Stimulated activated CD4-positive, alpha-beta T cell treated with anti-CD3 and anti-CD28 coated beads, Interleukin-15, amount 100 ng/mL, for 1 hour (primary cell): ENCODE measurements at places on chromosomes 1 and 21.

- DNase-seq, result no peak
These were observed 5.1 kb upstream of the ARHGEF2 start for GRCh38 chr1:155983191-155984024.

- DNase-seq, result no peak
These were observed 44.5 kb downstream of the CD55 start for GRCh38 chr1:207366022-207366421.

DNA sequence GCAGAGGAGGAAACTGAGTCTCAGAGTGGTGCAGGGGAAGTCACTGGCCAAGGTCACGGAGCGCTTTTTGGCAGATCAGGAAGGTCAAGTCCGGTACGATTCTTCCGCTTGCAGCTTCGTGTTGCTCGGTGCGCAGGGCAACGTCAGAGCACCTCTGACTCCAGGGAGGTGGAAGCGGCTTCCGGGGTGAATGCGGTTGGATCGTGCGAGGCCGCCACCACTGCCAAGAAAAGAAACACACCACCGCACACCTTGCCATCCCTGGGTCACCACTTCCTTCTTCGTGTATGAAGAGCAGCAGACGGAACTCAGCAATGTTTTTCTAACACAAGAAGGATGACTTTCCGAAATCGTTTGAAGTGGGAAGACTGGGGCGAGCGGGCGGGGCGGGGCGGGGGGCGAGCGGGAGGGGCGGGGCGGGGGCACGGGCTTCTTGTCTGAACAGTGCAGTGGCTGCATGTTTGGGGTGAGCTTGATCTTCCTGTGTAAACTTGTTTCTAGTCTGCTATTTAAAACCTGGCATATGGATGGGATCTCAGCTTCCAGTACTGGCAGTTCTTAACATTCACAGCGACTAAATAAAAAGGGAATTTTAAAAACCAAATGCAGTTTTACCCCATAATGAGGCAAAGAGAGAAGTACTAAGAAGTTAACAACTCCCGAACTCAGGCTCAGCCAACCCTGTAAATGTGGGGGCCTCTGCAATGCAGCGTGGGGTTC lies 300.0 kb downstream of the RRAGC start:
- DNase-seq, result peak; percentile 48

GRCh38 chr1:98382986-98383740 lies 278.4 kb upstream of the SNX7 start:
- DNase-seq, result no peak

DNA sequence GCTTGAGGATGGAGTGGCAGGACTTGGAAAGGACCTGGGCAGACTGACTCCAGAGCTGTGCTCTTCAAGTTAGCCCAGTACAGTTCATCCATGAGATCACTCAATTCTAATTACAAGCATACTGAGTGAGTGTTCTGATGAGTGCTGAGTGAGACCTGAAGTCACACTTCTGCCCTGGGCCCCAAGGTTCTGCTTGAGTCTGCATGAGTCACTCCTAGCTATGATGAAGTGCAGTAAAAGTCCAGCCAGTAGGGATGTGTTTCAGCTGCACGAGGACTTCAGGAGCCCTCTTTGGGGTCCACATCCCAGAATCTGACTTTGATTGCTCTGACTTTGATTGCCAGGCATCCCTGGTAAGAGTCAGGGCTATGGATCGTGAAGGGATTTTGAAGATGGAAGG lies 35.8 kb downstream of the PLEKHA6 start:
- no peak for DNase-seq

DNA sequence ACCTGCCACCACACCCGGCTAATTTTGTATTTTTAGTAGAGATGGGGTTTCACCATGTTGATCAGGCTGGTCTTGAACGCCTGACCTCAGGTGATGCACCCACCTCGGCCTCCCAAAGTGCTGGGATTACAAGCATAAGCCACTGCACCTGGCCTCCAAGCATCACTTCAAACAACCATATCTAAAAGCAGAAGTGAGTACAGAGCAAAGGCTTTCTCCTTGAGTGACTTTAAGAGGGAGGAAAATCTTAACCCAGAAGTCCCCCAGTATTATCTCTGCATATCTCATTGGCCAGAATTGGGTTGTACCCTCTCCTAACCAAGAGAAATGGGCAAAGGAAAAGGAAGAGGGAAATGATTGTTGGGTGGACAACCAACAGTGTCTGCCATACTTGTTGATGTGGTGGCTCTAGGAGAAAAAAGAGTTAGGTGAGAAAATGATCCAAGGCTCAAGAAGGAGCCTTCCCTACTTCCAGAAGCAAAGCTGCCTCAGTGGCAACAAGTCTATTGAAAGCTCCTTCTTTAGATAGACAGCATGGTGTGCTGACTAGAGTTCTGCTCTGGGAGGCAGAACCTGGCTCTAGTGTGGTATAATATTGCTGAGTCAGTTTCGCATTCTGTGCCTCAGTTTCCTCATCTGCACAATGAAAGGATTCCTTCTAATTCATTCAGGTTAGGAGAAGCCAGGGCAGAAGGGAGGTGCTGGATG lies 16.8 kb upstream of the FOXE3 start:
- no peak for DNase-seq

DNA sequence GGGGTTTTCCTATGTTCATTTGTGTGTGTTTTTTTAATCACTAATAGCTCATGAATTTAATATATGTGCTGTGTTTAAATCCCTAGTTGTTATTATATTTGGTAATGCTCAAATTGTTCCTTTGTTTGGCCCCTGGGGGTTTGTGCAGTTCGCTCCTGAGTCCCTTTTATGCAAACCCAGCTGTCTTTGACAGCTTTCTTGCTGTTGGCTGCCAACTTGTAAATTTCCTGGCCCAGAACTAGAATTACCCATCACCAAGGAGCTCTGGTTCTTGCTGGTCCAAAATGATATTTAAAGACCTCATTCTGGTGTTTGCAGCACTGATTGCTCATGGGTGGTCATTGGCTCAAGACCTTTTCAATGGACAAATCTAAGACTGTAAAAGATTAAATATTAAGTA lies 39.6 kb upstream of the PGBD5 start:
- DNase-seq, result no peak

GRCh38 chr1:105436589-105437259 lies 1619.8 kb upstream of the PRMT6 start:
- no peak for DNase-seq

- no peak for DNase-seq
These were observed 756 bp downstream of the PHGDH start for GRCh38 chr1:119712342-119713038.

GRCh38 chr1:1941211-1941841 lies 22.2 kb upstream of the TMEM52 start:
- DNase-seq, result no peak

GRCh38 chr1:3767328-3767925 lies 5.1 kb upstream of the SMIM1 start:
- no peak for DNase-seq

DNA sequence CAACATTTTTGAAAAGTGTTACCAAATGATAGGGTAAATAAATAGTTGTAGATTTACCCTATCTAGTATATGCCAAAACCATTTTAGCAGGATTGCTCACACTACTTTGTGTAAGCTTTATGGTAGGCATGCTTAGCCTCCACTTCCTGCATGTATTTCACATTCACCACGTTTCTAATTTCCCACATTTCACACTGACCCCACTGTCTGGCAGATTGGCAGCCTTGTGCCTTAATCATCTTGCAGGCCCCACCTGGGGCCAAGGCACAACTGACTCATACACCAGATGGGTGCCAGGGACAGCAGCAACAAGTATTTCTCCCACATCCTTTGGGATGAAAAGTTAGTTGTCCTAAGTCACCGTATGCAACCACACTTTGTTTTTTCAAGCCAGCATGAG lies 21.2 kb upstream of the CENPF start:
- DNase-seq, result no peak

DNA sequence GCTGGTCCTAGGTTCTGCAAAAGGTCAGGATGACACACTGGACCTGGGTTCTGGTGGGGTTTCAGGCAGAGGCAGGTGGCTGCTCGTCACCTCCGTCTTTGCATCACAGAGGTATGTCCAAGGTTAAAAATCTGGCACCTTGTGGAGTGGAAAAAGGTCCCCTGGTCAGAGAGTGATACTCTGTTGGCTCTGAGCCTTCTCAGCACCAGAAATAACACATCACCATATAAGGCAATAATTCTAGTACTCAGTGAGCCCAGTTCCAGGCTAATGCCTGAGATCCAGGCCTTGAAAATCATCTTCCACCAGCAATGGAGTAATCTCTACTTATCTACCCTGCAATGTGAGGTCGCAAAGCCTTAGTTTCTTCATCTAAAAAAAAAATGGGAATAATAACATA lies 127.3 kb upstream of the C8B start:
- no peak for DNase-seq

DNA sequence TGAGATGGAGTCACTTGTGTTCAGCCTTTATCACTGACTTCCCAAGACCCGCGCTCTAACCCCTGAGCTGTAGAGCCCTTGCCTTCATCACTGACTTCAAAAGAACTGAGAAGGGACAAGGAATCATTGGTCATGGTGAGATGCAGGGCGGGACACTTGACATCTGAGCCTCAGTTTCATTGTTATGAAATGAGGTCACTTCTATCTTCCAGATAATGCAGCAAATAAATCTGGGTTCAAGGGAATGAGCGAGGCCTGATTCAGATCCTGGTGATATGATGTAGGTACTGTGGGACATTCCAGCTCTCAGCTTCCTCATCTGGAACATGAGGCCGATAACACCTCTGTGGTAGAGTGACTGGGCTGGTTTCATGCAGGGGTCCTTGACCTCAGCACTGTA lies 13.8 kb downstream of the KAZN start:
- no peak for DNase-seq

DNA sequence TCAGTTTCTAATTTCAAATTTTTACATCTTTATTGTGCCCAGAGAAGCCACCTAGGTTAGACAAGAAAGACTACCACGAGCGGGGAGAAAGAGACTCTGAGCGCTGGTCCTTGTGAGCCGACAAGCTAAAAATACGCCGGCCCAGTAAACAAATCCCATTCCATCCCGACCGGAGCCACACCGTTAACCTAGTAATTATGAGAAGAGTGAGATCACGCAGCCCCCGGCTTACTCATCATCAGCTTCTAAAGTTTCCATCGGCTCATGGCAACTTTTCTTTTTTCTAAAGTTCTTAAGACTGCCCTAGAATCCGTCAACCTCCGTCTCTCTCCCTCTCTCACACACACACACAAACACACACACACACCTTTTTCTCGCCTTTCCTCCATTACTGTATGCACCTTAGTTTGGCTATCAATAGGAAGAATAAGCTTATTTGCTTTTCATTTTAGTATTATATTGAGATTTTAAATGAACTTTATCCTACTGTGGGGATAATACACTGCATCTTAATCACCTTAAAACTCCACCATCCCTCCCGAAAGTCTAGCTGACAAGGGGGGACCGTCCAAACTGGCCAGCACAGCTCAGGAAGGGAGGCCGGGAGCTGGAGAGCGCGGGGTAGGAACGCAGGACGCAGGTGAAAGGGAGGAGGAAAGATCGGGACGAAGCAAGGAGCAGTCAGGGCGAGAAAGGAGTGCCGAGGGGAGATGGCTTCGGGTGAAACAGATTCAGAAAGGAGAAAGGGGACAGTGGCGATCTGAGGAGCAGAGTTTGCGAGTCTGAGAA lies 728 bp downstream of the OTUD7B start:
- peak; percentile 2 for DNase-seq

- no peak for DNase-seq
These were observed 18.4 kb downstream of the MTX1 start for GRCh38 chr1:155226910-155227260.

GRCh38 chr1:151809985-151810556 lies 4.9 kb upstream of the LINGO4 start:
- no peak for DNase-seq

DNA sequence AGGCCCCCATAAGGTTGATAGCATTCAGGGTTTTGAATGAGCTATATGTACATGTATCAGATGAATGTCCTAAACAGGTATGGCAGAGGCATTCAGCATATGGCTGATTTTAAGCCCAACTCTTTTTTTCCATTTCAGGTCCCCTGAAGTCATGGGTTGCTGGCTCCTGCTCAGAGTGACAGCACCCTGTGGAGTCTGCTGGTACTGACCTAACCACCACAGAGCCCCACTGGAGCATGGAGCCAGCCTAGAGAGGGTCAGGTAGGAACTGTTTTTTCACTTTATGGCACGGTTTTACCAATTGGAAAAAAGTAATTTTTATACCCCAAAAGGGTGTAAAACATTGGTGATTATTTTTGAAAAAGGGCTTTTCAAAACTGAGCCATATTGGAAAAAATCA lies 82.5 kb upstream of the MPC2 start:
- DNase-seq, result no peak

GRCh38 chr1:5975133-5975880 lies 16.9 kb downstream of the NPHP4 start:
- DNase-seq, result peak; percentile 31

DNA sequence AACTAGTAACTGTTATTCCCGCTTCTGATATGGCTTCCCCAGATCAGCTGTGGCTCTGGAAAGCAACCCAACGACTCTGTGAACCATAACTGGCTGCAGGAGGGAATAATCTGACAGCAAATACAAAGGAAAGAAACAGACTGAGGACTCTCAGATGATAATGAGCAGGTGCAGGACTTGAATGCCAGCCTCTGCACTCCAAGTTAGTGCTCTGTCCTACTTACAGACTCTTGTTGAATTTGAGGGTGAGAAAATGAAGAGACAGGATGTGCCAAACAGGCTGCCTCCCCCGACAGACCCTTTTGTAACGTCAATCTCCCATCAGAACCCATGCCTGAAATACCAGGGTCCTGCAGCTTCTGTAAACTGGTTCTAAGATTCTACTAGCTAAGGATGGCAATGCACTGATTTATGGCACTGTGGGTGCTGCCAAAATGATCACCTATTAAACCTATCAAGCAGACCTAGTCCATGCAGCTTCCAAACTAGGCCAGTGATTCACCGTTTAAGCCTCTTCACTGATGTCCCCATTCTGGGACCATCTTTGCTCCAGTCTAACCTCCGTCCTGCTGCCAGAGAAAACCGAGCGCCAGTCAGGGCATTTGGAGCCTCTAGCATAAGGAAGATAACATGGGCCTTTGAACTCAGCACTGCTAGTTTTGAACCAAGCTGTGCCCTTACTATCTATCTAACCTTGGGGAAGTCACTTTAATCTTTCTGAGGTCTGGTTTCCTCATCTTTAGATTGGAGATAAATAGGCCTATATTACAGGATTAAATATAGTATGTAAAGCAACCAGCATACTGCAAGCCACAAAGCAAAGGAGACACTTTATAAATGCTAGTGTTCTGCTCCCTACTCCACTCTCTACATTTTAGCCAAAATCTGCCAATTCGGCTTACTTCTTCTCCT lies 4.8 kb downstream of the MKNK1 start:
- no peak for DNase-seq

GRCh38 chr1:114195819-114196218 lies 42.1 kb upstream of the SYT6 start:
- no peak for DNase-seq

DNA sequence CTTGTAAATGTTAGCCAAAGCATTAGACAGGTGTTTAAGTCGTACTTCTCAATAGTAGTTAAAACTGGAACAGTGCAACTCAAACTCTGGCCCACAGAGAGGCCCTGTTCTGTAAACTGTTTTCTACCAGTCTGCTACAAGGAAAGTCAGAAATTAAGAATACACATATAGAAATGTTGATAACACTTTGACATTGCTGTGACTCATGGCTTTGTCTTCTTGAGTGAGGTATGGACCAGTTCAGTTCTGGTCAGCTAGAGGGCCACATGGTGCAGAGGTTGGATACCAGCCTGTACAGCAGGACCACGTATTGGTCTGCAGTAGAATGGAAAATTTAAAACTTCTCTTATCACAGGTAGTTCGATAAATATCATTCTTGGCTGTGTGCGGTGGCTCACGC lies 22.3 kb downstream of the ZBTB8B start:
- no peak for DNase-seq
